ENCODE measurements at places on chromosomes 4 and X.

DNA sequence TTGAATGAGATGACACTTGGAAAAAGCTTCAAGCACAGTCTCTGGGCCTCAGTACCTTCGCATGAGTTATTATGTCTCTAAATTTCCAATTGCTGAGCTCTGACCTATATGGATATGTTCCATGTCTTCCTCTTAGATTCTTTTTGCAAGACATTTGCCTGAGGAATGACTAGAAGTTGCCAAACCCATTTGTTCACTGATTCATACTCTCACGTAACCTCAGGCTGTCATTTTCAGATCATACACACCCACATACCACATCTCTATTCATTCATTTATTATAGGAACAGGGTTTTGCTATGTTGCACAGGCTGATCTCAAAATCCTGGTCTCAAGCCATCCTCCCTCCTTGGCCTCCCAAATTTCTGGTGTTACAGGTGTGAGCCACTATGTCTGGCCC lies 2137.1 kb upstream of the TENM3 start:
- no peak for DNase-seq

GRCh38 chrX:87621697-87622096 lies 104.1 kb downstream of the KLHL4 start:
- peak; percentile 17 for DNase-seq

DNA sequence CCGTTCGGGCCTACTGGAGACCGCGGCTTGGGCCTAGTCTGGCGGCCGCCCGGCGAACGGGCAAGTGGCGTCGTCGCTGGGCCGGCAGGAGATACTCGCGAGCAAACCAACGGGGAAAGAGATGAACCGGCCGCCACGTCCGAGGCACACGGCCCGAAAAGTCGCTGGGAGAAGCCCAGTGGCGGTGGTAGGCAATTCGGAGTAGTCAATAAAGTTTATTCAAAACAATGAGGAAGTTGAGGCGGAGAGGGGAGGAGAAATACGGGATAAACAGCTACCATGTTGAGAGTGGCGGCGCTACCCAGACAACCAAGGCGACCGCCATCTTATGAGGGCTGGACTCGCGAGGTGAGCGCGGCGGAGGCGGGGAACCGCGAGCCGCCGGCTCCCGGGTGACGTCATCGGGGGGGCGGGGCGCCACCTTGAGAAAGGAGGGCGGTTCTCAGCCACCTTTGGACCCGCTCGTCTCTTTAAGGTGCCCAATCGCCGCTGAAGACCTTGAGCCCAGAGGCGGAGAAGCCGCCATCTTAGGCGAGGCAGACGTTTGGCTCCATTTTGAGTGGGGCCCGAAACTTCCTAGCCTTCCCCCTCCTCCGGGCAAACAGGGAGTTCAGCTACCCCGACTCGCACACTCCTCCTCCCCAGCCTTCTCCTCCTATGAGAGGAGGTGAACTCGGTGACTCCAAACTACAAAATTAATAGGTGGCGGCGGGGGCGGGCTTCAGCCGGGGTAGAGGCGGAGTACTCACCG lies at the start of gene PHF8:
Gene PHF8, minus strand, starts transcription at position 348 of the 751 bp plus-strand sequence. CDS start 1,745 bp downstream, outside the sequence.
- DNase-seq = peak; percentile 95

GRCh38 chr4:131584587-131584986 lies 1564.5 kb upstream of the PCDH10 start:
- no peak for DNase-seq

DNA sequence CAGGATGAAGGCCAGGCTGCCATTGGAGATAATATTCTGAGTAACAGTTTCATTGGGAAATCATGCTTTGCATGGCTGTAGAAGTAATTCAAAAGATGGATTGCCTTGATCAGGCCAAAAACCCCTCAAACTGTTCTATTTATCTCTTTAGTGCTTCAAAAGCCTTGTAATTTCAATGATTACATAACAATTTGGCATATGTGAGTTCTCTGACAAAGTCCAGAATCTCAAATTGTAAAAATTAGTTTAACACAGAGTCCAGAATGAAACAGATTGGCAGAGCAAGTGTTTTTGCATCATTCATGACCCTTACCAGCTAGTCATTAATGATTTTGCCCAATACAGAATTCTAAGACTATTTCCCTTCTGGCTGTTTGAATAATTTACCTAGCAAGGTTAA lies 347.3 kb downstream of the SPRY1 start:
- no peak for DNase-seq

DNA sequence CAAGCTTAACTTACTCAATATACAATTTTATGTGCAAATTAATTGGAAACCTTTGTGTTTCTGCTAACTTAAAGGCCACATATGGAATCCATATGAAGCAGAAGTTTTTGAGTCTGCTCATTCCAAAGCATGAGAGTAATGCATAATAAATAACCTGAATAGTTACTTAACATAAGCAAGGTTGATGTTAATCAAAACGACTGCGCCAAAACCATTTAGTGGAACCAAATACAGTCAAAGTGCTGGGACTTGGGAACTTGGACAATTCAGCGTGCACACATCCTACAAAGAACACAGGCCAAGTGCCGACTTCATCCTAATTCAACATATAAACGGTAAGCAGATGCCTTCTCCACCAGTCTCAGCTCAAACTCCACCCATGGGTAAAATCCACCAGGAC lies 17.0 kb downstream of the TSPAN5 start:
- no peak for DNase-seq

DNA sequence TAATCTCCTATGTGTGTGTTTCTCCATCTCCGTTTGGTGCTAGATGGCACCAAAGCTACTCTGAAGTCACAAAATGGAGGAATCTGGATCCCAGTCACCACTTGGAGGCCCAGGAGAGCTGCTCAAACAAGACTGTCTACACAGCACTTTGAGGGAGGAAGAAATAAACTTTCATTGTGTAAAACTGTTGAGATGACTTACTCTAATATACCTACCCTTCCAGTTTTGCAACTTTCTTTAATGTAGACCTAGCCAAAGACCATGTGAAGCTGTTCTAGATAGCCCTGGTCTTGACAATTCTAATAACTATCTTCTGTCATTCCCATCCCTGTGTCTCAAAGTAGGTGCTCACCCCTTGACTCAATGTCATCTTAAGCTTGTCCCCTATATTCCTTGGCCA lies 52.8 kb upstream of the TAB3 start:
- no peak for DNase-seq

- DNase-seq = no peak
Observed at GRCh38 chr4:115929373-115929772, 816.0 kb upstream of the NDST4 start.

DNA sequence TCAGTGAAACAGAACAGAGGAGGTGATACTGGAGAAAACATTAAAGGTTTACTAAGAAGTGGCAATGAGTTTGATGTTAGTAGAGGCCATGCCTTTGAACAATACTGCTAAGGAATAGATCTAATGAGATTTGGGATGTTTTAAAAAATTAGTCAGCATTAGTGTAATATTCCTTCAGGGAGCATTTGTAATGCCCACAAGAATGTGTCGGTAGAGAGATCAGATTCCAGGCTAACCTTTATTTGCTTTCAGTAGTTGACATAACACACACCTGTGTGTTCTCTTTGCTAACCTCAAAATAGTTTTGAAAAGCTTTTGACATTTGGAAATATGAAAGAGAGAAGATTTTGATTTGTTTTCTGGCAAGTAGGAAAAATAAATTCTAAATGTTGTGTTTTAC lies 328.8 kb downstream of the BMPR1B start:
- DNase-seq = no peak

DNA sequence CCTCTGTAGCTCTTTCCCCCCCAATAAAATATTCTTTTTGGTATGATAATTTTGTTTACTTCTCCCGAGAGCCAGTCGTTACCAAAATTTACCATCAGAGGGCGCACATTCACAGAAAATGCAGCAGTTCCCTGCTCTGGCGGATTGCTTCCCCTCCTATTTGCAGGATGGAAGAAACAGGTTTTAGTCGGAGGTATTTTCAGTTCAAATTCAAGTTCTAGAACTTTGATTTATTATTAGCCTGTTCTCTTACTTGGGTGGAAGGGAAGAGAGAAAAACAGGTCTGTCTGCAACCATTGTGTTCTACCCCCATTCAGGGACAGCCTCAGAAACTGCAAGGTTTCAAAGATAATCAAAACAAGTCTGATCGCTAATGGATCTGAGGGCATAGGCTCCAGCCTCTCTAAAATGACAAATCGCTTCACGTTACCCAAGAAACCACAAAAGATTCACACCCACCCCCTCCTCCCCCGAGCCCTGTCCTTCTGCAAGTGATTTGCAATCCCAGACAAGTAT lies 263.8 kb upstream of the RPS6KA3 start:
- peak; percentile 54 for DNase-seq

DNA sequence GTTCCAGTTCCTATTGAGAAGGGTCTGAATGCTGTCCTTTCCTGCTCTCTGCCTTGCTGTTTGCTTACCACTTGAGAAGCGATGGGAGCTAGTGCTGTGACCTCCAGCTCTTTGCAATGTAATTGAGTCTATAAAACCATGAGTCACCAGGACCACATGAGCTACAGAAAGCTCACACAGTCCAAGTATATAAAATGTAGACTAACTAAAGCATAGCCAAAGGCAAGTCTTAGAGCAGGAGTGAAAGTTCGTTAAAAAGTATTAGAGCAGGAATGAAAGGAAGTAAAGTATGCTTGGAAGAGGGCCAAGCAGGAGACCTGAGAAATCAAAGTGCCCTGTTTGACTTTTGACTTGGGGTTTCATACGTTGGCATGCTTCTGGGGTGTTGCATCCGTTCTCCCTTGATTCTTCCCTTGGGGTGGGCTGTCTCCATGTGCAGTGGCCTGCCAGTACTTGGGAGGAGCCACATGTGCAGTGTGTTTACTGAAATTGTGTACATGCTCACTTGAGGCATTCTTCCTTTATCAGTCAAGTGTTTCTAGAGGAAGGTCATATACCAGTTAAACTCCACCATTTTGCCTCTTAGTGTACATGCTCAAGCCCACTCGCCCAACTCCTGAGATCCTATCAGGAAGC lies 71.3 kb upstream of the KIT start:
- DNase-seq = no peak

DNA sequence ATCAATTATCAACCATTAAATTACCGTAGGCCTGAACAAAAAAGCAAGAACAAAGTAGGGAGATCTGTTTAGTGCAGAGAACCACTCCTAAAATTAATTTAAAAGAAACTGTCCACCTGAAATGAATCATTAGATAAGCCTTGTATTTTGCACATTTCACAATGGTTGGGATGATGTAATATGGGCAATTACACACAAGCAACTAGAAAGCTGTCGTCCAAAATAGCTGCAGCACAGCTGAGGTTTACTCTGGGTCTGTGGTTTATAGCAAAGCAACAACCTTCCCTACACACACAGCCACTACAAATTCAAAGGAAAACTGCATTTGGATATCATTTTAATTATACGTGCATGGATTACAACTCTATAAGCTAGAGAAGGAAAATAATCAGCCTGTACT lies 28.5 kb downstream of the PCDH19 start:
- DNase-seq = no peak

GRCh38 chr4:132063829-132064228 lies 1085.3 kb upstream of the PCDH10 start:
- no peak for DNase-seq

GRCh38 chr4:180100433-180101344 lies 2142.5 kb upstream of the TENM3 start:
- no peak for DNase-seq

- DNase-seq = no peak
Observed at GRCh38 chrX:24846550-24847150, 152.9 kb downstream of the POLA1 start.

DNA sequence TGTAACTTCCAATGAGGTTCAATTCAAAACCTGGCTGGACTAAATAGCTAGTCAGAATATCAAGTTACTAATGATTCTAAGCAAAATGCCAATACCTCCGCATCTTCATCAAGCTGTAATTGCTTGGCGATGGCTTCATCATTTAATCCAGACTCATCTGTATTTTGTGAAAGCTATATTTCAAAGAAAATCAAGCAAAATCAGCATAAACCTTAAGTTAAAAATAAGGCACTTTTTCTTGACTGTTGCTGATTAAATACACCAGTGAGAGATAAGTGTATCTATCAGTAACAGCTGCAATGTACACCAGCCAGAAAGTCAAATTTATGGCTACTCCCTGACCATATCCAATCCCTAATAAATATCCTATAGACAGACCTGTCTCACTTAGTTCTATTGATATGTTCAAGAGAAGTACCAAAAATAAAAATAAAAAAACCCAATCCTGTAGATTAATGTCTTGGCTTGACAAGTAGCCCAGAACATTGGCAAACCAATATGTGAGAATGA lies 39.6 kb downstream of the RFC1 start:
- no peak for DNase-seq

- DNase-seq = no peak
Observed at GRCh38 chrX:2397229-2398063, 103.3 kb downstream of the DHRSX start.

GRCh38 chrX:118751950-118752783 lies 24.8 kb downstream of the IL13RA1 start:
- no peak for DNase-seq

DNA sequence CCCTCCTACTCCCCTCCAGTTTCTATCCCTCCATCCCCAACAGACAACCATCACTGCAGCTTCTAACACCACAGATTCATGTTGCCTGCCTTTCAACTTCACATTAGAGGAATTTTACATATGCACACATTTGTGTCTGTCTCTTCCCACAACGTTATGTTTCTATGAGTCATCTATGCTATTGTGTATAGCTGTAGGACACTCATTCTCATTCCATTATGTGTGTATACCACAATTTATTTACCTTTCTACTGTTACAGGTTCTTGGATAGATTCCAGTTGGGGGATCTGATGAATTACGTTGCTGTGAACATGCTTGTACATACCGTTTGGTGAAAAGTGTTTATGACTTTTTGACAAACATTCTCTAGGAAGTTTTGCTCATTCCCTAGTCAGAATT lies 58.8 kb upstream of the TRPC3 start:
- DNase-seq = no peak

DNA sequence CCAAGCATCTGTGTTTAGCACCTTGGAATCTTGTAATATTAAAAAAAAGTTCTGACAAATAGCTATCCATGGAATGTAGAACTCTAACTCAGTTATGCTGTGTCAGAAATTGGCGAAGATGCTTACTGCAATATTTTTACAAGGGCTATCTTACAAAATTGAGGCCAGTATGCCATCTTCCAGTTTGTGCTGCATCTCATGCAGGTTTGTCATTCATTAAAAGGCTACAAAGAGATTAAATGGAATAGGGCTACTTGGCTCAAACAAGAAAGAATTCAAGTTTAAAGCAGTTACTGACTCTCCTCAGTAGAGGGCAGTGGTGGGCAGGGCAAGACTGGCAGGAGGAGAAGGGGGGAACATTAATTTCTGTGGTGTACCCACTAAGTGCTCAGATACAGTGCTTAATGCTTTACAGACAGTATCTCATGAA lies 66.5 kb downstream of the SHROOM4 start:
- peak; percentile 7 for DNase-seq

DNA sequence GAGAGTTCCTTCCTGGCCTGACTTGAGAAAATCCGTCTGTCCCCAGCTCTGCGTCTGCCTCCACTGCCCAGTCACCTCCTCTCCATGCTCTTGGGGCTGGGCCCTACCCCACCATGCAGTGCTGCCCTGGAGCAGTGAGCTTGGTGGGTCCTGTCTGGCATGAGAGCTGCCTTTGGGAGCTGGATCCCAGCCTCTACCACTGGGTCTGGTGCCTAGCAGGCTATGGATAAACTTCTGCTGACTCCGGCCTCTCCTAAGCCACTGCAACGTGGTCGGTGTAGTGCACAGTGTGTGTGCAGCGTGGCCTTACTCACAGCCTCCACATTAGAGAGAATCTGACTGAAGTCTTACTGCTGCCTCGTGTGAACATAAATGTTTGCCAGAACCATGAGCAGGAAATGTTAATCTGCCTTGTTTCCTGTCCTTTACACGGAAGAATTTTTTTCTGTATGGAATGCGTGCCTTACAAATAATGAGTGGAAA lies 47.6 kb downstream of the HTT start:
- DNase-seq = no peak
